ENCODE measurements at places on chromosomes 13 and 19.

GRCh38 chr13:49533591-49534269 is 38.0 kb downstream of the PHF11 start:
- peaks cover 18% of the 10 kb centered on the region for H3K36me3 ChIP-seq
- no peaks in the 10 kb centered on the region for H3K4me1 ChIP-seq
- no peaks in the 10 kb centered on the region for H3K27me3 ChIP-seq
- H3K4me3 ChIP-seq, result no peak overlapping the region
- DNase-seq, result no peak

DNA sequence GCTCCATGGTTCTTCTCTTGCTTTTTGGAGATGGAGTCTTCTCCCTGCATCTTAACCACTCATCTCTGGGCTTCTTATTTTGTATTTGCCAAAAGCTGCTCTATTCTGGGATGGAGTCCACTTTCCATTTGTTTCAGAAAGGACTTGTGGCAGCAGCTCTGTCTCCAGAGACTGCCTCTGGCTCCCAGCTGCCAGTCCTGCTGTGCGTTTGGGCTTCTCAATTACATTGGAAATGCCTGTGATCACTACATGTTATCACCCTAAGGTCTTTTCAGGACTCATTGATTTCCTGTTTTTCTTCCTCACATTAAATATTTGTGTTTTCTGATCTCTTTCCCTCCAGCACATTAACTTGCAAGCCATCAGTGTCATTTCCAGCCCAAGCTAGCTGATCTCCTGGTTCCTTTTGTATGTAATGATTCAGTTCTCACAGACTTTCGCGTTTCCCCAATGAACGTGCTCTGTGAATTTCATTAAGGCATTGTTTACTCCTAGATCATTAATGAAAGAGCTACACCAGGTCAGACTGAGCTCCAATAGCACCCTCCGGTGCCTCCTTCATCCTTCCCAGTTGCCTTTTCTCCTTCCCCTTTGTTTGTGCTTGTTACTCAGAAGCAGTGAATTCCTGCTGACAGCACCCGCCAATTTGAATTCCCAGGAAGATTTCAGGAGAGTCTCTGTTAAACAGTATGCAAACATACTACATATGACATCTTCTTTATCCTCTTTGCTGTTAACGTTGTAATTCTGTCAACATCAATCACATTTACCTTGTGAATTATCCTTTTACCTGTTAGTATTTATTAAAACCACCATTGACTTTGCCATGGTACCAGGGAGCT is 3.0 kb downstream of the CBY2 start:
- no peak for DNase-seq
- no peaks in the 10 kb centered on the region for H3K4me1 ChIP-seq
- H3K27me3 ChIP-seq, result no peaks in the 10 kb centered on the region
- no peak overlapping the region for H3K27ac ChIP-seq
- H3K36me3 ChIP-seq, result no peaks in the 10 kb centered on the region

- H3K4me1 ChIP-seq, result no peaks in the 10 kb centered on the region
- no peaks in the 10 kb centered on the region for H3K27me3 ChIP-seq
- no peak overlapping the region for H3K27ac ChIP-seq
- no peaks in the 10 kb centered on the region for H3K36me3 ChIP-seq
These were observed 151.7 kb downstream of the LHFPL6 start for GRCh38 chr13:39451301-39451700.

DNA sequence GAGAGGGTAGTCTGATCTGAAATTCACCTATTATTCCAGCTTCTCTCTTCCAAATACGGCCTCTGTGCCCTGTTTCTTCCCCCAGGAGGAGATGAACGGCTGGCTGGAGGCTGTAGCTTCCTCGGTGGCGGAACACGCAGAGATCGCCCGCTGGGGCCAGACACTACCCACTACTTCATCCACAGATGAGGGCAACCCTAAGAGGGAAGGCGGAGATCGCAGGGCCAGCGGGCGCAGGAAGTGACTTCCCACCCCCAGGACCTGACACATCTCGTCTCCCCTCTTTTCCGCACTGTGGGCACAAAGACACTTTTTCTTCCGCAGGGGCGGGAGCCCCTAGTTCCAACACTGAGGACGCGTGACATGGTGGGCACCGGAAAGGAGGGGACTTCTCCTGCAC is 1.3 kb upstream of the SHKBP1 start:
- peak overlapping the region; percentile 68 for H3K4me3 ChIP-seq
- DNase-seq, result peak; percentile 50
- peaks cover 2% of the 10 kb centered on the region for H3K4me1 ChIP-seq
- H3K36me3 ChIP-seq, result peaks cover 8% of the 10 kb centered on the region
- H3K27ac ChIP-seq, result no peak overlapping the region
- H3K27me3 ChIP-seq, result peaks cover under 1% of the 10 kb centered on the region

- DNase-seq, result no peak
- no peaks in the 10 kb centered on the region for H3K4me1 ChIP-seq
- peaks cover 33% of the 10 kb centered on the region for H3K36me3 ChIP-seq
- H3K4me3 ChIP-seq, result no peak overlapping the region
These were observed 28.3 kb downstream of the ZNF507 start for GRCh38 chr19:32373585-32374295.

DNA sequence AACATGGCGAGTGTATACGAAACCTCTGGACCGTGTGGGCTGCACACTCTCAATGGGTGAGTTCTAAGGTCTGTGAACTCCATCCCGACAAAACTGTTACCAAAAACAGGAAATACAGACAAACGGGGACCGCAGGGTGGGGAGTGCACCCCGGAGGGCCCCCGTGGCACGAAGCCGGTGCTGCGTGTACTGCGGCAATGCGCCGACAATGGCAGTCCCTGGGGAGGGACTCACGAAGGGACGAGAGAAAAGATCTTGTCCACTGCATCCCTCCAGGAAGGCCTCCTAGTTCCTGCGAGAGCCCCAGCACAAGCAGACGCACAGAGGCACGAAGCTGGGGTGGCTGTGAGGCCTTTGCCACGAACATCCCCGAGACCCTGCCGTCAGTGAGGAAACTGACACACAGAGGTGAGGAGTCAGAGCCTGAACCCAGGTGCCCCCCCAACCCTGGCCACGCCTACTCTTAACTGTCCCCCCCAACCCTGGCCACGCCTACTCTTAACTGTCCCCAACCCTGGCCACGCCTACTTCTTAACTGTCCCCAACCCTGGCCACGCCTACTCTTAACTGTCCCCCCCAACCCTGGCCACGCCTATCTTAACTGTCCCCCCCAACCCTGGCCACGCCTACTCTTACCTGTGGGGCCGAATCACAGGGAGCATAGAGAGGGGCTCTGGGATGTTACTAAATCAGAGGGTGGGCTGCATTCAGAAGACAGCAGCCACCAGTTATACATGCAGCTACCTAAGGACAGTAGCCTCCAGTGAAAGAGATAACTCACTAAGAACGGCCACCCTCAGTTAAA is 4.2 kb downstream of the MED16 start:
- peaks cover 2% of the 10 kb centered on the region for H3K4me1 ChIP-seq
- no peak overlapping the region for H3K27ac ChIP-seq
- no peaks in the 10 kb centered on the region for H3K27me3 ChIP-seq
- H3K4me3 ChIP-seq, result no peak overlapping the region
- H3K36me3 ChIP-seq, result peaks cover 7% of the 10 kb centered on the region

DNA sequence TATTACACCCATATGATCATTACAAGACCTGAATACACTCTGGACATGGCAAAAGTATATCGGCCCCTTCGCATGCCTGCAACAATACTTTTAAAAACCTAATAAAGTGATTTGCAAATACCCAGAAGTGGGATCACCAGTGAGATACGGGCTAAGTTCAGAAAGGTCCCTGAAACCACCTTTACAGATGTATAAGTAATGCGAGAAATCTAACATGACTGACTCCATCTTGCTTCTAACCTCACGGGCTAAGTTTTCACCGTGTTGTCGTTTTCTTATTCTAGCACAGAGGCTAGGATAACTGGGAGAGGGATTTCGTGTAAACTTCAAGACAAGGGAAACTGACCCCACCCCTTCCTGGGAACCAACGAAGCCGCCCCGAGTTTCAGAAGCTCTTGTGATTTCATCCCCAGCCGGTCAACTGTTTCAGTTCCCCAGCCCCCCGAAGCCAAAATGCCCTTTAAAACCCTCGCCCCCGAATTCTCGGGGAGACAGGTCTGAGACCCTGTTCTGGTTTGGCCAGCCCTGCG is 703 bp downstream of the NEK3 start:
- 0 out of 2 replicates have a peak, but pooled peaks cover 2% of the 10 kb centered on the region for H3K4me1 ChIP-seq
- H3K36me3 ChIP-seq, result no peaks in the 10 kb centered on the region
- no peak overlapping the region for H3K27ac ChIP-seq
- H3K4me3 ChIP-seq, result peak overlapping the region; percentile 72
- peaks cover 2% of the 10 kb centered on the region for H3K27me3 ChIP-seq
- DNase-seq, result no peak

DNA sequence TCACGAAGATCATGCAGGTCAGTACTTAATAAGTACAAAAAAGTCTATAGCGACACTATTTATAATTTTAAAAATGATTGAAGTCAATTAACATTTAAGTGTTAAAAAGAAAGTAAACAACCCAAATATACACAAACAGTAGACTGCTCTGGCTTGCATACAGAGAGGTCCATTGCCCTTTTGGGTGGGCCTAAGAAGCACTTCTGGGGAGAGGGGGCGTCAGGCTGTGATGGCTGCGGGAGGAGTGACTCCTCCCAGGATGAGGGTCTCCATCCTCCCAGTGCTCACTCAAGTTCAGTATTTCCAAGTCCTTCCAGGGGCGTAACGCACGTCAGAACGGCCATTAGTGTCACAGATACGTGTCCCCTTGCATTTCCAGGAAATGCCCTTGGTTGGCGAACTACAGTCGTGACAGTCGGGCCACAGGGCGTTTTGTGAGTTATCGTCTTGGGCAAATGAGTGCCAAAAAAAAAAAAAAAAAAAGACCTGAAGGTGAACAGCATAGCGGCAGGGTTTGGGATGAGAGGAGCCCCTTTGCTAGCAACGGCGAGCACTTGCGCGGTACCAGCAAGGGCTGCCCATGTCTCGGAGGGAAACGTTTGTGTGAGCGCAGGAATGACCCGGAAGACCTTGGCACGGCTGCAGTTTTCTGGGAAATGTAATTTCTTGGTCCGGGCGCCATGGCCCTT is at the start of gene SCGB2B2:
TSS of gene SCGB2B2 (minus strand) at position 463 of the 689 bp plus-strand sequence. CDS start 82,596 bp downstream, outside the sequence.
- peak within 1 kb of the TSS; percentile 91 for H3K27ac ChIP-seq
- DNase-seq, result no peak

GRCh38 chr19:55256562-55257460 is 2.0 kb downstream of the PPP6R1 start:
- no peaks in the 10 kb centered on the region for H3K27me3 ChIP-seq
- no peak overlapping the region for H3K27ac ChIP-seq
- no peak for DNase-seq
- peak overlapping the region; percentile 81 for H3K4me3 ChIP-seq

- no peak overlapping the region for H3K27ac ChIP-seq
- H3K4me1 ChIP-seq, result no peaks in the 10 kb centered on the region
- H3K27me3 ChIP-seq, result no peaks in the 10 kb centered on the region
- H3K36me3 ChIP-seq, result no peaks in the 10 kb centered on the region
- H3K4me3 ChIP-seq, result no peak overlapping the region
These were observed 23.9 kb downstream of the ZDHHC20 start for GRCh38 chr13:21435231-21435630.

DNA sequence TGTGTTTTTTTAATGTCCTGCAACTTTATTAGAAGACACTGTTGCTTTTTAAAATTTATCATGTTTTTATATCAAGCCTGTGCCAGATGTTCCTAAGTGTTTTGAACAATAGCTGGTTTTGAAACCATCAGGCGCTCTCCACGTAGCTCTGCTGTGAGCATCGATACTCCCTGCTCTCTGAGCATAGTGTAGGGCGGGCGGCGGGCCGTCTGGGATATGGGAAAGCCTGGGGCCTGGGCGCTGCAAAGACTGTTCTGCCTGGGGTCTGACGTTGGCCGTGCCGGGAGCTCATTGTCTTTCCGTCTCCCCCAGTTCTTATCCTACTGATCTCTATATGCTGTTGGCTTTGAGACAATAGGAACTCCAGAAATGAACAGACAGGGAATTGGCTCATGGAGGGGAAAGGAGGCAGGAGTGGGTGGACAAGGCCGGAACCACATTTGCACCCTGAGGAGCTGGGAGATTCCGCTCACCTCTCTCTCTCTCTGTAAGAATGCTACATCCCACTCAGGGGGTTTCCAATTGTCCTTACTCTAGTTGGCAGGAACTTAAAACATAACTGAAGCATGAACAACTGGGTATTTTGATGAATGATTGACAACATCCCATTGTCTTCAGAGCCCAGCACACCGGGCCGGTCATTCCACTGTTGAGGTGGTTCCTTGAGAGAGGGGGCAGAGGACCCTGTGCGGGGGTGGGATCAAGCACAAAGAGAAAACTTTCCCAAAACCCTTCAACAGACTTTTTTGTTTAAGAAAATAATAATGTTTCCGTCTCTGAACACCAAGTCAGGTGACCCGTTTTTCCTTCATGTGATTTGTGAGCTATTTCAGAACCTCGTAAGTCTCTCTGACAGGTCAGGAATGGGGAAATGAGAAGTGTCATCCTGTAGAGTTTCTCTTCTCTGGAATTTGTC is 64.7 kb downstream of the COL4A2 start:
- no peak for DNase-seq
- H3K27me3 ChIP-seq, result no peaks in the 10 kb centered on the region
- no peaks in the 10 kb centered on the region for H3K36me3 ChIP-seq
- no peak overlapping the region for H3K27ac ChIP-seq
- H3K4me3 ChIP-seq, result no peak overlapping the region
- H3K4me1 ChIP-seq, result no peaks in the 10 kb centered on the region

GRCh38 chr19:1809678-1810077 is 2.4 kb downstream of the ATP8B3 start:
- no peak overlapping the region for H3K27ac ChIP-seq
- no peaks in the 10 kb centered on the region for H3K4me1 ChIP-seq
- no peak for DNase-seq
- no peaks in the 10 kb centered on the region for H3K27me3 ChIP-seq

- no peak for DNase-seq
- H3K4me3 ChIP-seq, result no peak overlapping the region
- no peaks in the 10 kb centered on the region for H3K4me1 ChIP-seq
- H3K27me3 ChIP-seq, result no peaks in the 10 kb centered on the region
- H3K36me3 ChIP-seq, result no peaks in the 10 kb centered on the region
- no peak overlapping the region for H3K27ac ChIP-seq
These were observed 412.7 kb downstream of the LMO7 start for GRCh38 chr13:76048675-76049375.

DNA sequence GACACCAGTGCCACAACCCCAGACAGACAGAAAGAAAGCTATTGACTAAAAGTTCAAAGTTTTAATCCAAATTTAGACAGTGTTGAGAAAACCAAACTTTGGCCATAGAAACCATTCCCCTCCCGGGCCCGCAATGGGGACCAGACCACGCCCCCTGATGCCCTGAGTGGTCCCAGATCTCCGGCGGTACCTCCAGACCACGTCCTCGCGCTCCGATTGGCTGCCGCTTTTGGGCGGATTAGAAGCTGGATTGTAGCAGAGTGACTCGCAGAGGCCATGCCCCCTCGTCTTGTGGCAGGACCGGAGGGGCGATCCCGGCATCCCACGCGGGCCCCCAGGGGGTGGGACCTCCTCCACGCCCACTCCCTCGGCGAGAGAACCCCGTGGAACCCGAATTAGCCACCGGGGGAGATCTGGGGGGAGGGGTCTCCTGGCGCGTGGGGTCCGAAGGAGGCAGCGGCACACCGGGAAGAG is 797 bp upstream of the HSD17B14 start:
- H3K4me1 ChIP-seq, result no peaks in the 10 kb centered on the region
- H3K36me3 ChIP-seq, result peaks cover 7% of the 10 kb centered on the region
- H3K27ac ChIP-seq, result peak overlapping the region; percentile 56
- DNase-seq, result peak; percentile 74
- no peaks in the 10 kb centered on the region for H3K27me3 ChIP-seq
- H3K4me3 ChIP-seq, result peak overlapping the region; percentile 70
